Cerebellar nuclear complex (tissue), 1 donor: ENCODE measurements at places on chromosomes 6 and 20.

- no peak for DNase-seq
Measured at GRCh38 chr20:14951707-14952418, 614.5 kb upstream of the FLRT3 start.

GRCh38 chr6:90575267-90575666, 11.6 kb downstream of the MAP3K7 start:
- no peak for DNase-seq

DNA sequence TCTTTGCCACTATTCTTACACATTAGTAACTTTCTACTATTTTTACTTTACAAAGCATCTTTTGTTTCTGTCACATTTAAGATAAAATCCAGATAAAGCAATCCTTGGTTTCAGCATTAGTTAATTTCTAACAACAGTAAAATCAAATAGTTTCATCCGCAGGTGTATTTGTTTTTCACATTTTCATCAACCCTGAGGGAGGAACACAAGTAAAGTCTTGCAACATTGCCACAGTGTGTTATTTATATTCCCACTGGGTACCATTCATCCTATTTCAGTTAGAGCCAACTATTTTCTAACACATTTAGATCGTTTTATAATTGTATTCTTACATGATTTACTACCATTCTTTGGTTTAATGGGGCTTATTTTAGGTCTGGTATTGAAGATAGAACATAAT, 908.7 kb upstream of the CITED2 start:
- DNase-seq, result no peak

DNA sequence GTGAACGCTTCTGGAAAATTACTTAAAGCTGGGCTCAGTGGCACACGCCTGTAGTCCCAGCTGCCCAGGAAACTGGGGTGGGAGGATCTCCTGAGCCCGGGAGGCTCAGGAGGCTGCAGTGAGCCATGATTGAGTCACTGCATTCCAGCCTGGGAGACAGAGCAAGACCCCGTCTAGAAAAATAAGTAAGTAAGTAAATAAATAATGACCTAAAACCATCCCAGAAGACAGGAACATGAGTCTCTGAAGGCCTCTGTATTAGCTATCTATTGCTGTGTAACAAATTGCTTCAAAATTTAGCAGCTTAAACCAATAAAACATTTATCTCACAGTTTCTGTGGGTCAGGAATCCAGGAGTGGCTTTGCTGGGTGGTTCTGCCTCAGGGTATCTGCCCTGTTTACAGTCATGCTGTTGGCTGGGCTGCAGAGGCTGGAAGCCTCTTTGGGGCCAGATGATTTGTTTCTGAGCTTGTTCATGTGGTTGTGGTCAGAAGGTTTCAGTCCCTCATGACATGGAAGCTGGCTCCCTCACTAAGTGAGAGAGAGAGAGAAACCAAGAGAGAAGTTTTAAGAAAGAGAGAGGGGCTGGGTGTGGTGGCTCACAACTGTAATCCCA, 48.4 kb upstream of the NCOA3 start:
- DNase-seq, result no peak

DNA sequence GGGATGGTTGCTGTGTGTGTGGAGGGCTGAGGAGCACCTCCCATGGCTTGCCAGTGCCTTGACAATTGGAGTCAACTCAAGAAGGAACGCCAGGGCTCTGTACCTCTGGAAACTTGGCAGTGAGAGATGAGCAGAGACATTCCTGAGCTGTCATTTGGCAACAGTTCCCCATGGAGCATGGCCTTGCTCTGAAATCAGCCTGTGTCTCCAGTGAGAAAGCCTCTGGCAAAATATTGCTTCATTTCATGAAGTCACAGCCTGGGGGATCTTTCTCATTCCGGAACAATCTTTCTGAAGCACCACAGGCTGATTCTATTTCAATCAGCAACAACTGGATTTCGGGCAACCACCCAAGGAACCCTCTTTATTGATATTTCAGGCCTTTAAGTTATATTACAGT, 52.2 kb upstream of the FNDC1 start:
- no peak for DNase-seq

GRCh38 chr6:56624046-56624727, 18.5 kb downstream of the DST start:
- no peak for DNase-seq

DNA sequence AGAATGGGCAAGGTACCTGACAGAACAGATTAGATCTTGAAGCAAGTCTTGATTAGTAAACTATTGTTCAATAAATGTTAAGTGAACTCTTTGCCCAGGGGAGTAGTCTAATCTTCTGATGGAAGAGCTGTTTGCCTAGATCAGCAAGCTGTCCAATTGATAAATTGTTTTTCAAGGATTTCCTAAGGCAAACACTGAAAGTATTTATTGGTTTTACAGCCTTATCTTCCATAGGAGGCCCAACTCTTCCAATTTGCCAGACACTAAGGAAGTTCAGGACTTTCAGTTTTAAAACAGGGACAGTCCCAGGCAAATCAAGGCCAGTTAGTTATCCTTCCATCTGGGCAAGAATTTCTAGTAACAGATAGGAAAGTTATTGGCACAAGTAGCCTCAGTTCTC, 1.8 kb upstream of the C6orf163 start:
- no peak for DNase-seq

DNA sequence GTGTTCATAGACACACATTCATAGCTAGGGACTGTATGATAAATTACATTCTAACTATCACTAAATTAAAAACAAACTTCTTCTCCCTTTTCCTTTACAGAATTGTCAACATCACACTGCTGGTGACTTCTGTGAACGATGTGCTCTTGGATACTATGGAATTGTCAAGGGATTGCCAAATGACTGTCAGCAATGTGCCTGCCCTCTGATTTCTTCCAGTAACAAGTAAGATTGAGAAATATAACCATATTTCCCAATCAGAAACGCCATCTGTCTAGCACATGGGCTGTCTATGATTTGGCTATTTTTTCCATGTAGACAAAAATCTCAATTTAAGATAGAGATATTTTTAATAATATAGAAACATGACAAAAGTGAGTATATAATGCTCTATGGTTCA, 367.7 kb downstream of the ARHGAP18 start:
- no peak for DNase-seq

DNA sequence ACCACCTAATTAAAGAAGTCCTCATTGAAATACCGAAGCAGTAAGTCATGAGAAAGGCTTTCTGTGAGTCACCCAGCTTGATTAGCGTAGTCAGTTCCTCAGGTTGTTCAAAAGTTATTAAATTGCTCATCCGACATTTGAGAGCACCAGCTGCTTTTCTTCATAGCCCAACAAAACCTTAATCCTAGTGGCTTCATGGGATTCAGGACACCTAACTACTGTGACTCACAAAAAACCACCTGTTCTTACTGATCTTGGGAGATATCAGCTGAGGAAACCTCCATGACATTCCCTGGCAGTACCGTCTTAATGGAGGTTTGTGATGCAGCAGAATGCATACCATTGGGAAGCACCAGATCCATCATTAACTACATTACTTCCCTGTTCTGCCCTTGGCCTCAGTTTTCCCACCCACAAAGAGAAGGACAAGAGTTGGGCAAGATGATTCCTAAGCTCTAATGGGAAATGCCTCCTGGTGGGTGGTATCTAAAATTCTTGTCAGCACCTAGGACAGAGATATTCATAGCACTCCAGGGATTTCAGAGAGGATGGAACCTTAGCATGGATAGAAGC, 103.8 kb downstream of the KHDC1L start:
- DNase-seq, result no peak
